ENCODE measurements at places on chromosomes 13 and 19.

DNA sequence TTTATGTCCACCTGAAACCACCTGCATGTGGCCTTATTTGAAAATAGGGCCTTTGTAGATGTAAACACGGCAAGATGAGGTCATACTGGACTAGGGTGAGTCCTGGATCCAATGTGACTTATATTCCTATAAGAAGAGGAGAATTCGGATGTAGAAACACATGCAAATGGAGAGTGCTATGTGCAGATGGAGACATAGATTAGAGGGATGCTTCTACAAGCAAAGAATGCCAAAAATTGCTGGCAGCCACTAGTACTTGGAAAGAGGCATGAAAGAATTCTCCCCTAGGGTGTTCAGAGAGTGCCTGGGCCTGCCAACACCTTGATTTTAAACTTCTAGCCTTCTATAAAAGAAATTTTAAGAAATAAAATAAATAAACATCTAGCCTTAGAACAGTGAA is 226.1 kb downstream of the RFC3 start:
- DNase-seq = no peak

- no peak for DNase-seq
Measured at GRCh38 chr19:34644991-34645461, 31.9 kb downstream of the SCGB2B2 start.

DNA sequence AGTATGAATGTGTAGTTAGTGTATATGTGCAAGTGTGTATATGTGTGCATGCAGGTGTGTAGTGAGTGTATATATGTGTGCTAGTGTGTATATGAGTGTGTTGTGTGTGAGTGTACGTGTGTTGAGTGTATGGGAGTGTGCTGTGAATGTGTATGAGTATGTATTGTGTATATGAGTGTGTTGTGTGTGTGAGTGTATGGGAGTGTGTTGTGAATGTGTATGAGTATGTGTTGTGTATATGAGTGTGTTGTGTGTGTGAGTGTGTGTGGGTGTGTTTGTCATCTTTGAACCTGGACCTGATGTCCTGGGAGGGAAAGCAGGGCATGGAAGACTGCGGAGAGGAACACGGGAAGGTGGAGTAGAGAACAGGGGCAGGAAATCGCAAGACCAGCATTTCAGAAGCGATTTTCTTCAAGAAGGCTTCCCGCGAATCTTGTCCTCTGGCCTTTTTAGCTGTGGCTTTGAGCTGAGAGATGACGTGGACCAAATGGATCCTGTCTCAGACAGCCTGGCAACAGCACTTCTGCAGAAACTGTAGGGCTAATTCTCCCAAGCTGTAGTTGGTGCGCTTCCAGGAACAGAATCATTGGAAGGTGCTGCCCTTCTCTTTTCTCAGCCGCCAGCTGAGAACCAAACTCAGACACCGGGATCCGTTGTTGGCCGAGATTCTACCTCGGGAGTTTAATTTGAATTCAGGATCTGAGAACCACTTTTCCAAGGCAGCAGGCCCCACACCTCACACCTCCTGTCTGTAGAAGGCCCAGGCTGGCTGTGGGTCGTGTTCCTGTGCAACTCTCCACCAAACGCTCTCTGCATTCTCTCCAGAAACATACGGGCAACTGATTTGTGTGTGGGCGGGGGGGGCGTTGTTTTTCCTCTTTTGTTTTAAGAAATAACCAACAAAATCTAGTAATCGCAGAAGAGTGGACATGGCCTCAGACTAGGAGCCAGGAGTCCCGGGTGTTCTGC is 94.7 kb upstream of the RAP2A start:
- DNase-seq = no peak

DNA sequence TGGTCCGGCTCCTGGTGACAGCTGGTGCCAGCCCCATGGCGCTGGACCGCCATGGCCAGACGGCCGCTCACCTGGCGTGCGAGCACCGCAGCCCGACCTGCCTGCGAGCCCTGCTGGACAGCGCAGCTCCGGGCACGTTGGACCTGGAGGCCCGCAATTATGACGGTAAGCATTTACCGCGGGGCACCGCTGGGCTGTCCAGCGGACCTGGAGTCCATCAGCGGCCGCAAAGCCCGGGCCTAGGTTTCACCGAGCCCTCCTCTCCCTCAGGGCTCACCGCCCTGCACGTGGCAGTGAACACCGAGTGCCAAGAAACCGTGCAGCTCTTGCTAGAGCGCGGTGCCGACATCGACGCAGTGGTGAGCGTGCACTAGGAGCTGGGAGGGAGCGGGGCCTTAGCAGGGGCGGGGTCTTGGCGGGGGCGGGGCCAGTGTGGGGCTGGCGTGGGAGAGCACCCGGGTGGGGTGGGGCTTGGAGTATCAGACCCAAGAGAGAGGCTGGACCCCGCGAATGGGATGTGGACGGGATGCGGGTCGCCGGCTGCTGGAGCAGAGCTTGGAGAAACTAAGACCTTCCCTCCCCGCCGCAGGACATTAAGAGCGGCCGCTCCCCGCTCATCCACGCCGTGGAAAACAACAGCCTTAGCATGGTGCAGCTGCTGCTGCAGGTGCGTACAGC is 8.7 kb downstream of the BCL3 start:
- no peak for DNase-seq
